Endothelial cell (in vitro differentiated cells): ENCODE measurements at places on chromosomes 12 and 14.

GRCh38 chr12:182381-182892 lies 31.5 kb downstream of the SLC6A12 start:
- H3K4me3 ChIP-seq = no peak overlapping the region
- peaks cover 22% of the 10 kb centered on the region for H3K4me1 ChIP-seq
- H3K27ac ChIP-seq = no peak overlapping the region
- H3K27me3 ChIP-seq = peaks cover 20% of the 10 kb centered on the region
- peaks cover 4% of the 10 kb centered on the region for H3K36me3 ChIP-seq

DNA sequence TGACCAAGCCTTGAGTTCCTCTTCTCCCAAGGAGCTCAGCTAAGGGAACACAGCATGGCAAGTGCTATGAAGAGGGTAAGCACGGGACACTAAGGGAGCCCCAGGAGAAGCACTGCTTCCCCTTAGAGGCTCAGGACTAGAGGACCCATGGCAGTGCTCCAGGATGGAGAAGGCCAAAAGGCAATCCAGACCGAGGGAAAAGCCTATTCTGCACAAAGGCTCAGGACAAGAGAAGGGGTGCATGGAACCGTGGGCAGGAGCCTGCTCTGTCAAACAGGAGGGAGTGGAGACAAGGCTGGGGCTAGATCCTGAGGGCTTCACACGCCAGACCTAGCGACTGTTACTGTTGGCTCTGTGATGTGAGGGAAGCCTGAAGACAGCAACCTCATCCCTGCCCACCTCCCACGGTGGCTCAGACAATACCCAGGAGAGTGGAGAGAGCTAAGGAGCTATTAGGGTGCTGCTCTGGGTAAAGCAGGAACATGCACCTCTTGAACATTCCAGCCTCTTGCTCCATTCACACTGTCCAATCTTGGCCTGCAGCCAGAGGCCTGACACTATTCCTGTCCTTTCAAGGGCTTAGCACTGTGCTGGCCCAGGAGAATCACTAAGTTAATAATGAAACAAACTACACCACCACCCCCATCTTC lies 24.2 kb downstream of the OTUB2 start:
- DNase-seq = no peak
- H3K4me1 ChIP-seq = peaks cover 2% of the 10 kb centered on the region
- H3K36me3 ChIP-seq = peaks cover 43% of the 10 kb centered on the region
- H3K4me3 ChIP-seq = no peak overlapping the region
- H3K27me3 ChIP-seq = peaks cover 11% of the 10 kb centered on the region

- H3K27ac ChIP-seq = no peak overlapping the region
- no peak for DNase-seq
- H3K36me3 ChIP-seq = no peaks in the 10 kb centered on the region
- no peaks in the 10 kb centered on the region for H3K4me1 ChIP-seq
- H3K27me3 ChIP-seq = no peaks in the 10 kb centered on the region
Measured at GRCh38 chr12:75646329-75647210, 135.2 kb upstream of the KRR1 start.

GRCh38 chr12:22255097-22255496 lies 79.4 kb downstream of the ST8SIA1 start:
- no peaks in the 10 kb centered on the region for H3K36me3 ChIP-seq
- H3K27ac ChIP-seq = no peak overlapping the region
- H3K27me3 ChIP-seq = no peaks in the 10 kb centered on the region
- DNase-seq = no peak
- no peaks in the 10 kb centered on the region for H3K4me1 ChIP-seq
- no peak overlapping the region for H3K4me3 ChIP-seq

GRCh38 chr12:50344775-50345174 lies 51.6 kb downstream of the FAM186A start:
- DNase-seq = no peak
- H3K36me3 ChIP-seq = no peaks in the 10 kb centered on the region
- H3K27me3 ChIP-seq = no peaks in the 10 kb centered on the region

- H3K27ac ChIP-seq = peak overlapping the region; percentile 43
- peaks cover 40% of the 10 kb centered on the region for H3K4me1 ChIP-seq
- peaks cover 16% of the 10 kb centered on the region for H3K27me3 ChIP-seq
- H3K4me3 ChIP-seq = peak overlapping the region; percentile 87
- H3K36me3 ChIP-seq = no peaks in the 10 kb centered on the region
Measured at GRCh38 chr14:58639198-58639565, 1.4 kb downstream of the DACT1 start.

GRCh38 chr12:38391007-38391406 lies 74.4 kb downstream of the ALG10B start:
- no peaks in the 10 kb centered on the region for H3K27me3 ChIP-seq
- DNase-seq = no peak

DNA sequence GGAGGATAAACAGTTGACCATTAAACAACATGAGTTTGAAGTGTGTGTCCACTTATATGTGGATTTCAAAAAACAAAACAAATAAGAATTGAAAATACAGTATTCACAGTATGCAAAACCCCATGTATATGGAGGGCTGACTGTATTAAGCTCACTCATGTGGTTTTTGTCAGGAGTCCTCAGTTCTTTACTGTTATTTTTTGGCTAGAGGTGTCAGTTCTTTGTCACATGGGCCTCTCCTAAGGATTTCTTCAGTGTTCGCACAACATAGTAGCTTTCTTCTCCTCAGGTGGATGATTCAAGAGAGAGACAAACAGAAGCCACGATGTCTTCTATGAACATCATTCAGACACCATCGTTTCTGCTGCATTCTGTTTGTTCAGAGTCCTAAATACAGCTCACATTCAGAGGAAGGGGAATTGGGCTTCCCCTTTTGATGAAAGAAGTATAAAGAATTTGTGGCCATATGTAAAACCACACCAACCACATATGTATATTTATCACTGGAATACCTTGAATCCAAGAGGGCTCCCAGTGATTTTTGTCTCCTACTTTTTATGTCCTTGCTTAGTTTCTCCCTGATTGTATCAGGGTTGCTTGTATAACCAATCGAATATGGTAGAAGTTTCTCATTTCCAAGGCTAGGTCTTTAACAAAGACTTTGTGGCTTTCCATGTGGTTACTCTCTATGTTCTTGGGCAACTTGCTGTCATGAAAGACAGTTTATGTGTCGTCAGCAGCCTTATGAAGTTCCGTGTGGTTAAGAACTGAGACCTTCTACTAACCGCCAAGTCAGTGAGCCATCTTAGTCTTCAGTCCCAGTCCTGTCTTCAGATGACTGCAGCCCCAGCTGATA lies 18.9 kb downstream of the MNAT1 start:
- peaks cover 3% of the 10 kb centered on the region for H3K4me1 ChIP-seq
- no peaks in the 10 kb centered on the region for H3K27me3 ChIP-seq
- no peak overlapping the region for H3K27ac ChIP-seq

GRCh38 chr14:56333359-56334292 lies 215.4 kb downstream of the PELI2 start:
- peaks cover 20% of the 10 kb centered on the region for H3K4me1 ChIP-seq
- no peak overlapping the region for H3K4me3 ChIP-seq
- peaks cover 4% of the 10 kb centered on the region for H3K27me3 ChIP-seq
- DNase-seq = no peak

DNA sequence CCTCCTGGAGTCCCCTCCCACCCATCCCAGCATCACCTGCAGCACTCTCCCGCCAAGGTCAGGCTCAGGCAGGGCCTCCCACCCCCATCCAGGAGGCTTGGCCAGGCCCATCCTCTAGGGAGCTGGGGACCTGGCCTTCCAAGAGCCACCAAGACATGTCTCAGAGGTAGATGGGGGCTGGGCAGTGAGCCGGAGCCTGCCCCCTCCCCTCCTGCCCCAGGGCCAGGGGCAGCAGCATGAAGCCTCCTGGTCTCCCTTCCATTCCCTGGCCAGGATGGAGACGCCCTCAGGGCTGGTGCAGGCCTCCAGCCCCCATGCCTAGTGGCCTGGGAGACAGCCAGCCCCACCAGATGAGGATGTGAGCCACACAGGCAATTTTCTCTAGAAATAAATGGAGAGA lies 69.3 kb upstream of the C14orf180 start:
- H3K36me3 ChIP-seq = no peaks in the 10 kb centered on the region
- DNase-seq = no peak
- peaks cover 2% of the 10 kb centered on the region for H3K27me3 ChIP-seq
- no peak overlapping the region for H3K27ac ChIP-seq
- no peaks in the 10 kb centered on the region for H3K4me1 ChIP-seq

GRCh38 chr14:26841920-26842741 lies 244.3 kb upstream of the NOVA1 start:
- no peak overlapping the region for H3K4me3 ChIP-seq
- H3K27ac ChIP-seq = no peak overlapping the region
- H3K27me3 ChIP-seq = no peaks in the 10 kb centered on the region
- H3K4me1 ChIP-seq = no peaks in the 10 kb centered on the region

GRCh38 chr12:20211981-20212421 lies 156.3 kb upstream of the PDE3A start:
- H3K27ac ChIP-seq = no peak overlapping the region
- H3K4me3 ChIP-seq = no peak overlapping the region
- peaks cover 12% of the 10 kb centered on the region for H3K4me1 ChIP-seq
- DNase-seq = no peak
- no peaks in the 10 kb centered on the region for H3K36me3 ChIP-seq

- no peaks in the 10 kb centered on the region for H3K4me1 ChIP-seq
- H3K27ac ChIP-seq = no peak overlapping the region
- H3K4me3 ChIP-seq = no peak overlapping the region
- no peak for DNase-seq
- no peaks in the 10 kb centered on the region for H3K36me3 ChIP-seq
Measured at GRCh38 chr12:112518365-112518735, 99.6 kb downstream of the PTPN11 start.

DNA sequence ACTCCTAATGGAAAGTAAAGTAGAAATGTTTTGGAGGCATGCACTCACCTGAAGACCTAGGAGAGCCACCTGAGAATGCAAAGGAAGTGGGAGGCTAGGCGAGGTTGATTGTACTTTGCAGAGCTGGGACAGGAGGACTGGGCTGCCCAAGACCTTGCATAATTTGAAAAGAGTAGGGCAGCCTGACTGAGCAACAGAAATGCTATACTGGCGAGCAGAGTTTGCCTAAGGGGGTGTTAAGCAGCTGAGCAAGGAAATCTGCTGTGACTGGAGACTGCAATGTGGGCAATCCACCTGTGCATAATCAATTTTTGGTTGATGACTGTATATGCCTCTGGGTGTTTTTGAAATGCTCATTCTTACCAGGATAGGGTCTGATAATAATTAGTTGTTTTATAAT lies 834.1 kb downstream of the TRHDE start:
- no peak overlapping the region for H3K4me3 ChIP-seq
- no peak overlapping the region for H3K27ac ChIP-seq
- no peak for DNase-seq
- H3K4me1 ChIP-seq = no peaks in the 10 kb centered on the region
- no peaks in the 10 kb centered on the region for H3K27me3 ChIP-seq

DNA sequence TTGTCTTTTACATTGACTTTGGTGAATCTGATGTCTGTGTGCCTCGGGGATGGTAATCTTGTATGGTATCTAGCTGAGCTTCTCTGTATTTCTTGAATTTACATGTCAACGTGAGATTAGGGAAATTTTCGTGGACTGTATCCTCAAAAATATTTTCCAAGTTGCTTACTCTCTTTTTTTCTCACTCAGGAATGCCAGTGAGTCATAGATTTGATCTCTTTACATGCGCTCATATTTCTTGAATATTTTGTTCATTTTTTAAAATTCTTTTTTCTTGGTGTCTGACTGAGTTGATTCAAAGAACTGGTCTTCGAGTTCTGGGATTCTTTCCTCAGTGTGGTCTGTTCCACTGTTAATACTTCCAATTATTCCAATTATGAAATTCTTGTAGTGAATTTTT lies 207.7 kb downstream of the RAD51B start:
- no peak overlapping the region for H3K27ac ChIP-seq
- peaks cover 15% of the 10 kb centered on the region for H3K36me3 ChIP-seq
- no peak overlapping the region for H3K4me3 ChIP-seq

- no peak overlapping the region for H3K4me3 ChIP-seq
- H3K4me1 ChIP-seq = no peaks in the 10 kb centered on the region
- no peaks in the 10 kb centered on the region for H3K36me3 ChIP-seq
Measured at GRCh38 chr12:99049774-99050173, 404.7 kb downstream of the APAF1 start.

GRCh38 chr14:47715330-47715729 lies 39.9 kb upstream of the MDGA2 start:
- no peak for DNase-seq
- H3K27ac ChIP-seq = no peak overlapping the region
- no peaks in the 10 kb centered on the region for H3K36me3 ChIP-seq
- no peak overlapping the region for H3K4me3 ChIP-seq

GRCh38 chr12:12397184-12397583 lies 40.3 kb downstream of the BORCS5 start:
- no peak overlapping the region for H3K27ac ChIP-seq
- no peaks in the 10 kb centered on the region for H3K4me1 ChIP-seq
- no peak for DNase-seq
- H3K4me3 ChIP-seq = no peak overlapping the region
- H3K27me3 ChIP-seq = peaks cover 3% of the 10 kb centered on the region

DNA sequence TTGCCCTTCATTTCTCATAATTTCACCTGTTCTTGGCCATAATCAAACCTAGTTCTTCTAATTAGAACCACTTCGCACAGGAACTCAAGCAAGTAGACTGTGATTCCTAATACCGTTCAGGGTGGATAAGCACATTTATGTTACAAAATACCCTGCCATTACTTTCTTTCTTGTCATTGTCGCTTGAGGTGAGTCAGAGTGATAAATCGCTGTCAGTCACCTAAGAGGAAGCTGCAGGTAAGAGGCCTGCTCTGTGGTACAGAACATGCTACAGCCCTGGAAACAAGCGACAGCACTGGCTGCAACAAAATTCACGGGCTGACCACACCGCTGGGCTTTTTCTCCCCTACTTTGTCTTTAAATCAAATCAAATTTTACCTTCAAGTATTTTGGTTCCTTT lies 218.2 kb downstream of the ANO6 start:
- no peaks in the 10 kb centered on the region for H3K27me3 ChIP-seq
- peaks cover 31% of the 10 kb centered on the region for H3K4me1 ChIP-seq
- H3K36me3 ChIP-seq = peaks cover 7% of the 10 kb centered on the region
- no peak overlapping the region for H3K27ac ChIP-seq

DNA sequence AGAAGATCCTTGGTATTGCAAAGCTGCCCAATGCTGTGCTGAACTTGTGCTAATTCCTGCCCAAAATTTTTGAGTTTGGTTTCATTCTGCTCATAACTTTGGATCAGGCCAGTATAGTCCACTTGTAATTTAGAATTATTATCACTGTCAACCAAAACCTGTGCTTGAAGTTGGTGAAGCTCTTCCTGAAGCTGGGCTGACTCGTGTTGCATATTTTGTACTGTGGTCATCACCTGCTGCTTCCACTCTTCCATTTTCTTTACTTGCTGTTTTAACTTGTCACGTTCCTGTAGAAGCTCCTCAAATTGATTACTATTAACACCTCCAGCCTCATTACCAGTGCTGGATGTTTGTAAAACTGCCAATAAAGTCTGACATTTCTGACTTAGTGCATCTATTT lies 35.8 kb downstream of the TRIP11 start:
- peaks cover 11% of the 10 kb centered on the region for H3K36me3 ChIP-seq
- no peak overlapping the region for H3K4me3 ChIP-seq
- DNase-seq = no peak
- H3K27me3 ChIP-seq = peaks cover under 1% of the 10 kb centered on the region
- H3K27ac ChIP-seq = no peak overlapping the region

DNA sequence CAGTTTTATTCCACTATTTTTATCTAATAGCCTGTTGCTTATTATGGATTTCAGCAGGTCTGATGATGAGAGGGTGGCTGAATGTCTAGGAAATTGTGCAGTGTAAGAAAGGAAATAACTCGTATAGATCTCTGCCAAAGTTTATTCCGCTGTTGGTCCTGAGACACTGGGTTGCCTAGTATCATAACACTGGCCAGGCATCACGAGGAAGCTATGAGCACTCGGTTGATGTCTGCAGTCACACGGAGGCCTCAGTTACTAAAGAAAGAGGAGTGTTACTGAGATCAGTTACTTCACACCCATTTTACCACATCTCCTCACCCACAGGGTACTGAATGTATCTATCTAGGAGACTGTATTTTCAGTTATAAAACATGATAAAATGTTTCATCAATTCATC lies 21.9 kb downstream of the BHLHE41 start:
- H3K4me3 ChIP-seq = no peak overlapping the region
- no peak for DNase-seq
- H3K27me3 ChIP-seq = no peaks in the 10 kb centered on the region
- no peak overlapping the region for H3K27ac ChIP-seq
